Right cardiac atrium (tissue), 5 donors: ENCODE measurements at places on chromosomes 16 and 17. TPM values are rescaled to one million over a fixed set of nuclear protein-coding genes. Genes with fewer than 3 reads are reported as not detected.
A peak's percentile ranks its signal among the peaks of the same experiment; 100 is the strongest.

Gene CCL17
- total RNA-seq: not detected

GRCh38 chr16:25030420-25031131 lies 15.4 kb upstream of the ARHGAP17 start:
- DNase-seq: no peak

DNA sequence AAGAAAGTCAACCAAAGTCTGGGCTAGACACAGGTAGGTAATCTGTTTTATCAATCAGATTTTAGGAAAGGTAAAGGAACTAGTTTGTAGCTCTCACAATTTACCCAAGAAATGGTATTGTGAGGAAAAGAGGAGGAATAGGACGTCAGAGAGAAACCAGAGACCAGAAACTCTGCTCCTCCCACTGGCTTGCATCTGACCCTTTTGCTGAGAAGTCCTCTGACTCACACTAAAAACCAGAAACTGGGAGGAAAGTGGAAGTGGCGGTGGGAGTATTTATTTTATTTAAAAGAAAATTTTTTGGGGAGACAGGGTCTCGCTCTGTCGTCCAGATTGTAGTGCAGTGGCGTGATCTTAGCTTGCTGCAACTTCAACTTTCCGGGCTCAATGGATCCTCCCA lies 38.0 kb upstream of the MNT start:
- no peak for DNase-seq

- no peak for DNase-seq
Observed at GRCh38 chr16:1194665-1195392, 30.2 kb downstream of the TPSG1 start.

DNA sequence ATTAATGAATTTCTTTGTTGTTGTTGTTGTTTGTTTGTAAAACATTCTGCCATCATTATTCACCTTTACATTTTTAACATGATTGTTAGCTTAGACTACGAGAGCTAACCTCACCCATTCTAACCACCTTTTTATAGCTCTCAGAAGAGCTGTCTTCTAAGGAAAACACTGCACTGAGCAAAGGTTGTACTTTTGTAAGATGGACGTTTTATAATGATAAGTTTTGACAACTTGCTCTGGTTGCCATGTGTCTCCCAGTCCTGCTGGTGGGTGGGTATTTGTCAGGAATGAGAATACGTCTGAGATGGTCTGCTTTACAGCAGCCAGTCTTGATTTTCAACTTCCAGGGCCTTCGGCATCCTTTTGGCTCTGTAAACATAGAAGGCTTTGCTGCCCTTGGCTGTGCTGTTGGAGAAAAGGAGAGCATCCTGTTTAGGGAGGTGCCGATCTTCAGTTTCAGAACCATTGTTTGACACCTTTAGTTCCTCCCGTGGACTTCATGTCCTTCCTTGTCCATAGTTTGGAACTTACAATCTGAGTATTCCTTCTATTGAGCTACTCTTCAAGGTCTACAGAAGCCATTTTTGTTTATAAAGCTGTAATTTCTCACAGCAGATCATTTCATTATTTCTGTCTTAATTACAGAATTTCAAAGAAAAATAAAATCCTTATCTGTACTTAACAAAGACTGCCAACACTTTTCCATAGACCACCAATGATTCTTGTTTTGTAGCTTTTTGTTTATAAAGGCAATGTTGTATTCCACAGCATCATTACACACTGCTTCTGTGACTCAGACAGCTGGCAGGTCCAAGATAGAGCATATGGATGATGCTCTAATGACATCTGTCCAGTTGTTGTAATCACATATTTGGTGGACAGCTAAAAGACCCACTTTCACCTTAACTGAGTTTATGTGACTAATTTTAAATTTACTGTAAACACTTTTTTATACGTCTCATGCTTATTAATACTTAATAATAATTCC lies 270.1 kb upstream of the TBX2 start:
- no peak for DNase-seq

DNA sequence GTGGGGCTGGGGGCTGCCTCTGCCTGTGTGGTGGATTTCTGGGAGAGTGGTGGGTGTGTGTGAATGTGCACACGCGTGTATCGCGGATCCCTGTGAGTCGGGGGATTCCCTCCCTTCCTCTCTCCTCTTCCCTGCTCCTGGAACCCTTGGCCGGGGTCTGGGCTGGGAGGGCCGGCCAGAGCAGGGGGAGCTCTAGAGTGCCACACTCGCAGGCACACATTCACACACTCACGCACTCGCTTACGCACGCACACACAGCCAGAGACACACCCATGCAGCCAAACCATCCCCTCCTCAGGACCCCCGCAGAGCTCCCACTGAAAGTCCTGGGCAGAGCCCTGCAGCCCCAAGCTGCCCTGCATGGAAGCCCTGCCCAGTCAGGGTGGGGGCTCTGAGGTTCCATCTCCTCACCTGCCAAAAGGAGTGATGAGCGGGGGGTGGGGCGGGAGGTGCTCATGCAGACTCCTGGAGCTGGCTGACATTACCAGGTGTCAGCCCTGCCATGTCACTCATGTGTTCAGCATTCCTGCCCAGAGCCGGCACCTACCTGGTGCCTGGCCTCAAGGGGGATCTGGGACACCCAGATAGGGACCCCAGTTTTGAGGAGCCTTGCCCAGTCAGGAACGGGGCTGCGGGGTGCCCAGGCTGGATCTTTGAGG lies 1.9 kb downstream of the NECAB2 start:
- no peak for DNase-seq

GRCh38 chr17:36938566-36939051 lies 1.3 kb downstream of the LHX1 start:
- DNase-seq: no peak

- DNase-seq: no peak
Observed at GRCh38 chr17:69516225-69516624, 101.7 kb downstream of the MAP2K6 start.

- no peak for DNase-seq
Observed at GRCh38 chr16:12288537-12289174, 312.1 kb downstream of the SNX29 start.

DNA sequence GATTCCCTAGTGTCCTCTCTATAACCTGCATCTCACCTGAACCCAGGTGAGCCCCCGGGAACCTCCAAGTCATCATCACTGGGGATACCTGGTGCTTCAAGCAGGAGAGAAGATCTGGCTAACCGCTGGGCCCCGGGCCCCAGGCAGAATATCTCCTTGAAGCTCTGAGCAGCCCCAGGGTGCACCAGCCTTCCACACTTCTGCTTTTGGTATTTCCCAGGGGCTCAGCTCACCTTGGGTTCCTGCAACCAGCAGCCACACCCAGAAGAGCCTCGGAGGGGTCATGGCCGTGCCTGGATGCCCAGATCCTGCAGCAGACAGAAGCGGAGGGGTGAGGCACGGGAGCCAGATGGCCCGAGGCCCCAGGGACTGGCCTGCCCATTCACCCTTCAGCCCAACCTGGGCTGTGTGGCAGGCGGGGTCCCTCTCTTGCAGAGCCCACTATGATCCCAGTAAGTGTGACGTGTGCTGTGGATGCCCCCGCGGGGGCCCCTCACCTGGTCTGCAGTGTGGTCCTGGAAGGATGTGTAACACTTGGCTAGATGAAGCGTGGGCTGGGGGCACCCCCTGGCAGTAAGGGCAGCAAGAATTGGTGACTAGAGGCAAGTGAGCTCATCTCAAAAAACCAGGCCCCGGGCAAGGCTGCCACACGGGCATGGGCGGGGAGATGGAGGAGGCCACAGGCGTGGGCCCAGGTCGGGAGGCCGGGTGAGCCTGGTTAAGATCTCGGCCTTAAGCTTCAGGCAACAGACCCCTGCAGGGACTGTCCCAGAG lies 2.6 kb downstream of the LGALS3BP start:
- no peak for DNase-seq

GRCh38 chr16:58116081-58116480 lies 13.1 kb downstream of the CFAP20 start:
- peak; percentile 3 for DNase-seq
